ENCODE measurements at places on chromosomes 11 and 22. TPM values are rescaled to one million over a fixed set of nuclear protein-coding genes. Genes with fewer than 3 reads are reported as not detected.

Gene NOX4
- 1.9 TPM for total RNA-seq

Gene TMPRSS4
- total RNA-seq = 180 TPM

Gene PHLDA2
- 38.7 TPM for total RNA-seq

Gene TMEM25
- 41.5 TPM for total RNA-seq

Gene MAPK8IP2
- total RNA-seq = 0.89 TPM

Gene SCGB2A2
- not detected for total RNA-seq

Gene GLYAT
- 0.49 TPM for total RNA-seq

Gene CLMP
- 53.9 TPM for total RNA-seq

Gene DEFB131B
- not detected for total RNA-seq

Gene YPEL1
- total RNA-seq = 10.0 TPM
